ENCODE measurements at places on chromosomes 7 and 10.

GRCh38 chr7:7932553-7932952 is 36.0 kb upstream of the GLCCI1 start:
- DNase-seq, result no peak

DNA sequence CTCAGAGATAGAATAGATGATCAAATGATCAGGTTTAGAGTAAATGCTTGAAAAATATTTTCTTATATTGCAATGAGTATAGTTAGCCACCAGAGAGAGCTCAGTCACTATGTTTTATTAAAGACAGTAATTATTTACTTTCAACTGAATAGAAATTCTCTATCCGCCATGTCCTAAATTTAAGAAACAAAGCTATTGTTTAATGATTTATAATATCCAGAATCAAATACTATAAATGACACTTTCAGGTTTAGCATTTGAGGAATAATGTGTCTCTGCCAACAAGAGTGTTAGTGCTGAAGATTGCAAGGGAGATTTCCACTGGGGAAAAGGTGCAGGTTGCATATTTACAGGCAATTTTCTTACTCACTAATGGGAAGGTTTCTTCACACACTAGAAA is 184.7 kb downstream of the DGKB start:
- no peak for DNase-seq

DNA sequence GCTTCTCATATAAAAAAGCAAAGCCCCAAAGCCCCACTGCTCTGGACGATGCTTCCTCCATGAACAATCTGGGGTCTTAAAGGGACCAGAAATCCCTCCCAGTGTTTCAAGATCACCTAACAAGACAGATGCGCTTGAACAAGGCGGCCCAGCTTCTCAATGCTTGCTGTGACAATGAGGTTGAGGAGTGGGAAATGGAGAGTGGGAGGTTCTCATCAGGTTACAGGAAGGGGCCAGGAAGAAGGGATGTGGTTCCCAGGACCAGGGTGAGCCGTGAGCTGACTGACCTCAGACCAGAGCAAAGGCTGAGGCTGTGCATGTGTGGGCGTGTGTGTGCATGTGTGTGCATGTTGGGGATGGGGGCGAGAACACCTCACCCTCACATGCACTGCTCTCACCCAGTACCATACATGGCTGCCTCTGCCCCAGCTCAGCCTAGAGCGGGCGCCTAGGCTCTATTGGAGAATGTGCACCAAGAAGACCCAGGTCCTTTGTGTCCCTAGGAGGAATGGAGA is 220.8 kb upstream of the GPR26 start:
- DNase-seq, result no peak

GRCh38 chr10:71534568-71535194 is 138.0 kb downstream of the CDH23 start:
- no peak for DNase-seq

GRCh38 chr7:44978511-44979366 is at the start of gene MYO1G:
MYO1G (minus strand) TSS chr7:44979015; CDS start chr7:44978961, 54 bp downstream.
- peak; percentile 79 for DNase-seq

Data from hematopoietic multipotent progenitor cell treated with erythropoietin and hydrocortisone succinate and interleukin-3 and kit ligand, for 8 days (in vitro differentiated cells).